ENCODE measurements at places on chromosomes 2 and 18. TPM values are rescaled to one million over a fixed set of nuclear protein-coding genes. Genes with fewer than 3 reads are reported as not detected.

- no peaks in the 10 kb centered on the region for H3K4me1 ChIP-seq
- H3K27ac ChIP-seq = no peak overlapping the region
- peak; percentile 80 for DNase-seq
- H3K4me3 ChIP-seq = peak overlapping the region; percentile 100
- H3K27me3 ChIP-seq = no peaks in the 10 kb centered on the region
Observed at GRCh38 chr2:11482473-11483035, 16.6 kb upstream of the E2F6 start.

DNA sequence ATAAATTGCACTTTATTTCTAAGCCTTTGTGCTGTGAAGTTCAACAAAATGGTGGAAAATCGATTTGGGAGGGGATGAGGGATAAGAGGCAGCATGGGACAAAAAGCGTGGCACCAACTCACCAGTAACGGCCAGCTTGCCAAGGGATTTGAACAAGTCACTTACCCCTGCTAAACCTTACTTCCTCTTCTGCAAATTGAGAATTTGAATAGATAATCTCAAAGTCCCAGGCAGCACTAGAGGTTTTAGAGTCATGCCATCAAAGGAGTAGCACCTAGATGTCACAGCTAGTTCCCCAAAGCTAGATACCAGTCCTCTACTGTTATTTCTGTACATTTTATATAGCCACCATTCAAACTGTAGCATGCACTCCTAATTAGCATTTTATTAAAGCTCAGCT is 83.7 kb upstream of the VRK2 start:
- H3K4me1 ChIP-seq = no peaks in the 10 kb centered on the region
- H3K27me3 ChIP-seq = no peaks in the 10 kb centered on the region
- H3K27ac ChIP-seq = no peak overlapping the region
- no peaks in the 10 kb centered on the region for H3K36me3 ChIP-seq

GRCh38 chr2:241080405-241081189 is 21.5 kb downstream of the MTERF4 start:
- no peak overlapping the region for H3K27ac ChIP-seq
- no peak for DNase-seq
- H3K4me1 ChIP-seq = no peaks in the 10 kb centered on the region

GRCh38 chr2:12761104-12761503 is 44.4 kb downstream of the TRIB2 start:
- no peak overlapping the region for H3K27ac ChIP-seq
- DNase-seq = no peak
- H3K4me3 ChIP-seq = no peak overlapping the region
- H3K4me1 ChIP-seq = no peaks in the 10 kb centered on the region
- H3K27me3 ChIP-seq = no peaks in the 10 kb centered on the region

The REG3A gene
- not detected for total RNA-seq

The POLR1A gene
- total RNA-seq = 62.7 TPM

Measured in H9 (cell line).